SK-N-SH (cell line): ENCODE measurements at places on chromosomes 12 and 14. TPM values are rescaled to one million over a fixed set of nuclear protein-coding genes. Genes with fewer than 3 reads are reported as not detected.

- H3K36me3 ChIP-seq, result no peaks in the 10 kb centered on the region
- DNase-seq, result no peak
- no peaks in the 10 kb centered on the region for H3K27me3 ChIP-seq
- H3K4me3 ChIP-seq, result no peak overlapping the region
Observed at GRCh38 chr12:104475271-104475670, 18.5 kb downstream of the CHST11 start.

- H3K36me3 ChIP-seq, result no peaks in the 10 kb centered on the region
- H3K4me3 ChIP-seq, result no peak overlapping the region
- H3K4me1 ChIP-seq, result no peaks in the 10 kb centered on the region
Observed at GRCh38 chr14:72704502-72704901, 189.4 kb downstream of the DPF3 start.

GRCh38 chr14:24399447-24399822 lies 632 bp downstream of the NYNRIN start:
- peak; percentile 55 for DNase-seq
- H3K27me3 ChIP-seq, result no peaks in the 10 kb centered on the region
- no peaks in the 10 kb centered on the region for H3K4me1 ChIP-seq
- H3K27ac ChIP-seq, result peak overlapping the region; percentile 72; the same call in 1 of the 2 replicates
- H3K36me3 ChIP-seq, result no peaks in the 10 kb centered on the region

DNA sequence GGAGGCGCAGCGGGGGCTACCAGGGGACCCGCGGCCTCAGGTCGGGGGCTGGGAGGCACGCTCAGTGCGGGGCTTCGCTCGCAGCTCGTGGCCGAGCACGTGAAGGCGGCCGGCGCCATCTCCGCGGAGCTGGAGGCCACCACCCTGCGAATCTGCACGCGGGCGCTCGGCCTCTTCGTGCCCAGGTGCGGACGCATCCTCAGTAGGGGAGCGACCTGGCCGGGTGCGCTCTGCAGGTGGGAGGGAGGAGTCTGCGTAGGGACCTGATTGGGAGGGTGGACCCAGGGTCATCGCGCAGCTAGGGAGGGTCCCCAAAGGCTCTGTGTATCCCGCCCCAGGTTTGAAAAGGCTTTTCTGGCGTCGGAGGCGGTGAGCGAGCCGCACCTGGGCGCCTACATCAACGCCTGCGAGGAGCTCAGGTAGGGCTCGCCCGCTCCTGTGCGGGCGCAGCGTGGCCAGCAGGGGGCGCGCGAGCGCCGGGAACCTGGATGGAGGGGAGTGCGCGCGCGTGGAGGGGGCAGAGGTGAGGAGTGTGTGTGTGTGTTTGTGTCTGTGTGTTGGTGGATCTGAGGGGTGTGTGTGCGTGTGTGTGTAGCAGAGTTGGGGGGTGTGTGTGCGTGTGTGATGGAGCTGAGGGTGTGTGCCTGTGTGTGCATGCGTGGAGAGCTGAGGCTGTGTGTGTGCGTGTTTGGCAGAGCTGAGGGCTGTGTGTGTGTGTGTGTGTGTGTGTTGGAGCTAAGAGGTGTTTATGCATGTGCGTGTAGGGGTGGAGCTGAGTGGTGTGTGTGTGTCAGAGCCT lies 10.3 kb downstream of the EXOC3L4 start:
- H3K4me3 ChIP-seq, result no peak overlapping the region
- H3K27ac ChIP-seq, result no peak overlapping the region
- DNase-seq, result peak; percentile 91
- H3K36me3 ChIP-seq, result no peaks in the 10 kb centered on the region
- peaks cover 25% of the 10 kb centered on the region for H3K27me3 ChIP-seq

DNA sequence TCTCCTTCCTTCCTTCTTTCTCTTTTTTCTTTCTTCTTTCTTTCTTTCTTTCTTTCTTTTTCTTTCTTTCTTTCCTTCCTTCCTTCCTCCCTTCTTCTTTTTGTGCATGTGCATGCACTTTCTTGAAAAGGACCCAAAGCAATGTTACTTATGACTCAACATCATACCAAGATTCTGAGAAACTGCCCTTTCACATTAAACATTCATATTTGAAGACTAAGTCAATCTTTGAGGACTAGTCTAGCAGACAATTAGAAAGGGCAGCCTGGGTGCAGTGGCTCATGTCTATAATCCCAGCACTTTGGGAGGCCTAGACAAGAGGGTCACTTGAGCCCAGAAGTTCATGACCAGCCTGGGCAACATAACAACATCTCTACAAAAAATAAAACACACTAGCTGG lies 212.8 kb upstream of the KITLG start:
- H3K27me3 ChIP-seq, result no peaks in the 10 kb centered on the region
- H3K27ac ChIP-seq, result no peak overlapping the region
- DNase-seq, result no peak
- H3K36me3 ChIP-seq, result no peaks in the 10 kb centered on the region
- H3K4me1 ChIP-seq, result no peaks in the 10 kb centered on the region

DNA sequence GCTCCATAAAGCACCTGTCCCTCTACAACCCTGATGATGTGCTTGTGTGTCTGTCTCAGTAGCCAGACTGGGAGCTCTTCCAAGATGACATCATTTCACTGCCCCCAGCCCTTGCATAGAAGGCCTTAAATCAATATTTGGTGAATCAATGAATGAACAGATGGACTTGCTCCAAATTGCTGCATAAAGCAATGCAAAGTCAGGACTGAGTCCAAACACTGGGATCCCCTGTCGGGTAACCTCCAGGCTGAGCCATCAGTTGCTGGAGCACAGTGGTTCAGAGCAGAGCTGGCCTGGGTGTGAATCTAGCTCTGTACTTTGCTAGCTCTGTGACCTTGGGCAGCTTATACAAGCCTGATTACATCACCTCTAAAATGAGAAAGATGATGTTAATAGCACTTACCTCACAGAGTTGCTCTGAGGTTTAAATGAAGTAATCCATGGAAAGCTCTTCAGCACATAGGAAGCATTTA lies 120.3 kb upstream of the VASH1 start:
- no peaks in the 10 kb centered on the region for H3K27me3 ChIP-seq
- H3K4me1 ChIP-seq, result peaks cover 5% of the 10 kb centered on the region; the same call in 1 of the 2 replicates
- no peak overlapping the region for H3K27ac ChIP-seq
- H3K4me3 ChIP-seq, result no peak overlapping the region
- DNase-seq, result no peak
- no peaks in the 10 kb centered on the region for H3K36me3 ChIP-seq

DNA sequence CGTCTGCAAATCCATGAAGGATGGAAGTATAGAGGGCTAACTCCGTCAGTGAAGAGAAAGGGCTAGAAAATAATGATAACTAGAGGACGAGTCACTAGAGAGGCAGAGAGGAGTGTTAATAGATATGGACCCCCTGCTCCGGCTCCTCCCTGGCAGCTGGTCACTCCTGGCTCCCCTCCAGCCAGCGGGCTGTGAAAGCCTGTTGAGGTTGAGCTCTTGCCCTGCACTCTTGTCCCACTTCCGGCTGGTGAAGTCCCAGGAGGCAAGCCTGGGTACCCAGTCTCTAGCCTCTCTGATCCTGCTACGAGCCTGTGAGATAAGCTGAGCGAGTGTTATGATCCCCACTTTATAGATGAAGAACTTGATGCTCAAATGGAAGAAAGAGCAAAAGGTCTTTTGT lies 90.3 kb downstream of the RFX4 start:
- no peak overlapping the region for H3K4me3 ChIP-seq
- no peak overlapping the region for H3K27ac ChIP-seq
- no peaks in the 10 kb centered on the region; the same call in 1 of the 2 replicates for H3K4me1 ChIP-seq
- H3K27me3 ChIP-seq, result no peaks in the 10 kb centered on the region; the same call in 1 of the 2 replicates

- no peaks in the 10 kb centered on the region for H3K36me3 ChIP-seq
- H3K27ac ChIP-seq, result peak overlapping the region; percentile 94; the same call in 1 of the 2 replicates
- peaks cover 4% of the 10 kb centered on the region; the same call in 1 of the 2 replicates for H3K27me3 ChIP-seq
Observed at GRCh38 chr14:75634848-75635247, 25.8 kb downstream of the ERG28 start.

GRCh38 chr12:123971770-123972456 lies 718 bp downstream of the CCDC92 start:
- peak; percentile 69 for DNase-seq
- peaks cover 18% of the 10 kb centered on the region for H3K36me3 ChIP-seq
- H3K27ac ChIP-seq, result peak overlapping the region; percentile 83
- H3K4me3 ChIP-seq, result peak overlapping the region; percentile 91
- H3K27me3 ChIP-seq, result no peaks in the 10 kb centered on the region

DNA sequence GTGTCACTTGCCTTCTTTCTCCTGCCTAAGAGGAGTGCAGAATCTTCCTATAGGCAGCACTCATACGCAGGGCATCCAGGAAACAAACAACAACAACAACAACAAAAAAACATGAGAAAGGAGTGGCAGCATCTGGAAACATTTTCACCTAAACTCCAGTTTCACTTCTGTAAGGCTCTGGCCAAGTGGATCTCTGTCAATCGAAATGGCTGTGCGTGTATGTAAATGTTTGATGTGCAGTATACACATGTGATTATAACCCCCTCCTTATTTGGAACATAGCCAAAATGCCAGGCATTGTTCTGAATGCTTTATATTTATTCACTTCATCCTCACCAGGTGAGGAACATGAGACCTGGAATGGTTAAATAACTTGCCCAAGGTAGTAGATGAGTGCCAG lies 76.8 kb downstream of the COX16 start:
- H3K36me3 ChIP-seq, result no peaks in the 10 kb centered on the region
- no peak for DNase-seq
- no peak overlapping the region for H3K4me3 ChIP-seq
- H3K27me3 ChIP-seq, result no peaks in the 10 kb centered on the region; the same call in 1 of the 2 replicates

DNA sequence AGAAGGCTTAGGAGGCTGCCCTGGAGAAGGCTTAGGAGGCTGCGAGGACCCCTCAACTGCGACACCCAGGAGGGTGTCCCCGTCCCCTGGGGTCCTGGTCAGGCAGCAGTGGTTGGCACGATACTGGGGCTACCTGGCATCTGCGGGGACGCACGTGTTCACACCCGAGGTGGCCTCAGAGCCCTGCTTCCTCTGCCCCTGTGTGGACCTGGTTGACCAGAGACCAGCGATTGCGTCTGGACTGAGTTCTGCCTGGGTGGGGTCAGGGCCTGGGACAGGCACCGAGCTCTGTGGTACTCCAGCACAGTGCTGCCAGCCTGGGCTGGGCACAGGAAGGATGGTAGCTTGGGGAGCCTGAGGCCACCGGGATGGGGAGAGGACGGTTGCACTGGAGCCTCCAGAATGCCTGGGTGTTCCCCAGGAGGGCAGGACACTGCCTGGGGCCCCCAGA lies 735 bp downstream of the ASPG start:
- peak; percentile 33 for DNase-seq
- no peaks in the 10 kb centered on the region; the same call in 1 of the 2 replicates for H3K27me3 ChIP-seq
- H3K4me3 ChIP-seq, result no peak overlapping the region
- no peak overlapping the region for H3K27ac ChIP-seq
- no peaks in the 10 kb centered on the region for H3K36me3 ChIP-seq
- no peaks in the 10 kb centered on the region for H3K4me1 ChIP-seq

- H3K27me3 ChIP-seq, result no peaks in the 10 kb centered on the region
- H3K4me1 ChIP-seq, result no peaks in the 10 kb centered on the region
- H3K27ac ChIP-seq, result peak overlapping the region; percentile 47
- no peak overlapping the region for H3K4me3 ChIP-seq
Observed at GRCh38 chr12:111937429-111937828, 75.5 kb downstream of the TMEM116 start.

The MYO1H gene
- polyA plus RNA-seq, result not detected in 2 replicates

The AHNAK2 gene
- 33.5 and 36.6 TPM in 2 replicates for polyA plus RNA-seq

The GPR68 gene
- 0.18 and 0.62 TPM in 2 replicates for polyA plus RNA-seq

The CALCOCO1 gene
- 72.1 and 130 TPM in 2 replicates for polyA plus RNA-seq
